ENCODE measurements at places on chromosomes 1 and 21.

- H3K36me3 ChIP-seq = no peaks in the 10 kb centered on the region
- peaks cover 37% of the 10 kb centered on the region for H3K4me1 ChIP-seq
- H3K27me3 ChIP-seq = peaks cover 23% of the 10 kb centered on the region
- no peak overlapping the region for H3K4me3 ChIP-seq
- DNase-seq = no peak
- H3K27ac ChIP-seq = no peak overlapping the region
These were observed 80.6 kb downstream of the CCDC185 start for GRCh38 chr1:223473601-223474344.

- DNase-seq = no peak
- H3K27ac ChIP-seq = no peak overlapping the region
- H3K36me3 ChIP-seq = no peaks in the 10 kb centered on the region
- peaks cover 64% of the 10 kb centered on the region for H3K27me3 ChIP-seq
- H3K4me3 ChIP-seq = no peak overlapping the region
These were observed 49.1 kb downstream of the RAP1GAP start for GRCh38 chr1:21620011-21620410.

GRCh38 chr1:220927442-220927841 is 48.2 kb downstream of the HLX start:
- no peak overlapping the region for H3K27ac ChIP-seq
- peaks cover 32% of the 10 kb centered on the region for H3K4me1 ChIP-seq
- H3K36me3 ChIP-seq = no peaks in the 10 kb centered on the region
- no peak for DNase-seq
- H3K27me3 ChIP-seq = peaks cover 24% of the 10 kb centered on the region

DNA sequence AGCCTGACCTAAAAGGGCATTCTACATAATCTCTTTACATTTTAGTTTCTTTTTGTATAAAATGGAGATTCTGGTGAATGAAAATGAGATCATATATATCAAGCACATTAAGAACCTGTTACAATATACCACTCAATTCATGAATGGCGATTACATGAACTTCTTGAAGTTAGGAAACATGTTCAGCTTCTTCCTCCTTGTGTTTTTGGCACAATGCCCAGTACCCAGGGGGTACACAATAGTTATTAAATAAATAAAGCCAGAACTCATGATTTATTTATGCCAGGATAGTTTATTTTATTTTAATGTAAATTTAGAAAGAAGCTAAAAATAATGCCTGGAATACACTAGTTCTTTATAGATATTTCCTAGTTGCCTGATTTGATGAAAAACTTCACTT is 186.0 kb upstream of the PTGFR start:
- no peak overlapping the region for H3K27ac ChIP-seq
- no peaks in the 10 kb centered on the region for H3K36me3 ChIP-seq
- H3K27me3 ChIP-seq = peaks cover 4% of the 10 kb centered on the region
- H3K4me1 ChIP-seq = no peaks in the 10 kb centered on the region
- DNase-seq = no peak

- no peaks in the 10 kb centered on the region for H3K36me3 ChIP-seq
- DNase-seq = no peak
These were observed 6.7 kb downstream of the KCNJ15 start for GRCh38 chr21:38263493-38263892.

- no peak overlapping the region for H3K27ac ChIP-seq
- no peaks in the 10 kb centered on the region for H3K36me3 ChIP-seq
- no peak overlapping the region for H3K4me3 ChIP-seq
- DNase-seq = no peak
- no peaks in the 10 kb centered on the region for H3K27me3 ChIP-seq
These were observed 588.0 kb upstream of the BEND5 start for GRCh38 chr1:49364676-49365075.

DNA sequence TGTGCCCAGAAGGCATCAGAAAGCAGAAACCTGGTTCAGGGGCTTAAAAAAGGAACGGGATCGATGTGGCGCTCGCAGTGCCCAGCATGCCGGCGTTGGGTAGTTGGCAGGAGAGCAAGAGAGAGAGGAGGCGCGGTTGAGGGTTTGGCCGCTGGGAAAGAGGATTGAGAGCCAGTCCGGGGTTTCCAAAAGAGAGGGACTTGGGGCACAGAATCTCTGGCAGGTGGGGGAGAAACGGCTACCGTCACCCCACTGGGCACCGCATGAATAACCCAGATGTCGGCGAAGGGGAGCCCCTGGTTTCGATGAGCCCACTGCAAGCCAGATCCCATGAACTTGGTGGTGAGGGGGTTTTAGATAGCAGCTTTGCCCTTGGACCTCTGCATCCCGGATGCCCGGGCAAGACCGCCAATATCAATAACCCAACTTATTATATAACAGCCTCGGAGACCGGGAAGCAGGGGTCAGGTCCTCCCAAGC is 60.4 kb upstream of the ACOT11 start:
- peaks cover 62% of the 10 kb centered on the region for H3K4me1 ChIP-seq
- DNase-seq = peak; percentile 36
- H3K27ac ChIP-seq = peak overlapping the region; percentile 36
- peaks cover 26% of the 10 kb centered on the region for H3K27me3 ChIP-seq
- no peaks in the 10 kb centered on the region for H3K36me3 ChIP-seq

DNA sequence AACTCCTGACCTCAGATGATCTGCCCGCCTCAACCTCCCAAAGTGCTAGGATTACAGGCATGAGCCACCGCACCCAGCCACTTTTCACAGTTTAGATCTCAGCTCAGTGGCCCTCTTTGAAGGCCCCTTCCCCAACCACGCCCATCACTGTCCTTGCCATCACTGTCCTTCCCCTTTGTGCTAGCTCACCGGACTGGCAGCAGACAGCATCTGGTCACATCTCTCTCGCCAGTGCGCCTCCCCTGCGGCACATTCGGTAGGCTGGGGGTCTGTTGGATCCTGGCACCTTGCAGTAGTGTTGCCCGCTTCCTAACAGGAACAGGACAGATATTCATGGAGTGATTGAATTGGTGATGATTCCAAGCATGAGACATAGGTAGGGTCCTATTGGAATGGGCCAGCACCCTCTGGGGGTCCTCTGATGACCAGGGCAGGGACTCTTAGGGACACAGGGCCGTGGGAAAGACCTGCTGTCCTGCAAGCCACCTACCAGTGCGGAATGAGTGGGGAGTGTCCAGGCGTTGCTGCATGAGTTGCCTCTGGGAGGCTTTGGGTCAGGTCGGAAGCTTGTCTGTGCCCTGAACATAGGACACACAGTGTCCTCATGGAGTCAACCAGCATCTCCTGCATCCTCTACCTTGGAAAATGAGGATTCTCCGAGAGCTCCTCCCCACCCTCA is 178.8 kb upstream of the VAMP3 start:
- DNase-seq = peak; percentile 0
- H3K4me3 ChIP-seq = no peak overlapping the region
- H3K36me3 ChIP-seq = no peaks in the 10 kb centered on the region
- H3K27me3 ChIP-seq = peaks cover 26% of the 10 kb centered on the region

DNA sequence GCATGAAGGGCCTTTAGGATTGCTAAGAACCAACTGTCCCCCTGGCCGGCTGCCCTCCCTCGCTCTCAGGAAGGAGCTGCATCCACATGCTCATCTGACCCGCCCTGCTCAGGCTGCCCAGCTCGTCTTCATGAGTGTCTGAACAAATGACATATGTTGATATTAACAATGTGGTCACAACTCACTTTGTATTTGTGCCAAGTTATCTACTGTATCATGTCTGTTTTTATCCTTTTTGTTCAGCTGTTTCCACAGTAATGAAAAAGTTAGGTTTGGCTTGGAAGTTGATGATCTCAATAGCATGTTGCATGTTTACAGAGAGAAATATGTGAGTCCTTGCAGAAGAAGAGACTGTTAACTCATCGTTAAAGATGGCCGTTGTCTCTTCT is 75.1 kb downstream of the PHTF1 start:
- peak overlapping the region; percentile 69 for H3K27ac ChIP-seq
- H3K27me3 ChIP-seq = no peaks in the 10 kb centered on the region
- no peak overlapping the region for H3K4me3 ChIP-seq
- DNase-seq = no peak
- H3K4me1 ChIP-seq = peaks cover 13% of the 10 kb centered on the region

DNA sequence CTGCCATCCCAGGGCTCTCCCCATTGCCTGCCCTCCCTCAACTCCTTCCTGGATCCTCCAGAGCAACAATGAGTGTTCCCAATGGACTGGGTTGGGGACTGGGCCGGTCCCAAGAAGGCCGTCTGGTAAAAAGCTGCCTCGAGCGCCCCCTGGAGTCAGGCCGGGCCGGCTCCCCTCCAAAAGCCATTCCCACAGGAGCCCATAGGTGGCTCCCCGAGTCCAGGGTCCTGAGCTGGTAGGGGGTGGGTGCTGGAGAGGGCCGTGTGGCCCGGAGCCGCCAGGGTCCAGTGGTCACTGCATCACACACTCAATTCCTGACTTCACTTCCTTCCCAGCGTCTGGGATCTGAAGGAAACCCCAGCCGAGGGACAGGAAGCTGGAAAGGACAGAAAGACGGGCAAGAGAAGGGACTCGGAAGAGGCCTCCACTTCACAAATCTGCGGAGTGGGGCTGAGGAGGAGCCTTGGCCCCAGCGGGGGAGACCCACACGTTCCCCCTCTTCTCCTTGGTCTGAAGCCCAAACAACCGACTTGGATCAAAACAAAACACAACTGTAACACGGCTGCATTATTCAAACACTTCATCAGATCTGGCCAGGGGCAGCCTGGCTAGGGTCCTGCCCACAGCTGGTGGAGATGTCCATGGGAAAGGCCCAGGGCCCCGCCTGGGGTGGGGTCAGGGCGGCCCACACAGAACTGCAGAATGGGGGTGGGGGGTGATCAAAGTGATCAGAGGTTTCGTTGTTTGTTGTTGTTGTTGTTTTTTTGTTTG is 10.9 kb upstream of the ALDH4A1 start:
- peak; percentile 89 for DNase-seq
- peaks cover 40% of the 10 kb centered on the region for H3K4me1 ChIP-seq
- peaks cover 10% of the 10 kb centered on the region for H3K36me3 ChIP-seq
- H3K27ac ChIP-seq = no peak overlapping the region
- no peak overlapping the region for H3K4me3 ChIP-seq

DNA sequence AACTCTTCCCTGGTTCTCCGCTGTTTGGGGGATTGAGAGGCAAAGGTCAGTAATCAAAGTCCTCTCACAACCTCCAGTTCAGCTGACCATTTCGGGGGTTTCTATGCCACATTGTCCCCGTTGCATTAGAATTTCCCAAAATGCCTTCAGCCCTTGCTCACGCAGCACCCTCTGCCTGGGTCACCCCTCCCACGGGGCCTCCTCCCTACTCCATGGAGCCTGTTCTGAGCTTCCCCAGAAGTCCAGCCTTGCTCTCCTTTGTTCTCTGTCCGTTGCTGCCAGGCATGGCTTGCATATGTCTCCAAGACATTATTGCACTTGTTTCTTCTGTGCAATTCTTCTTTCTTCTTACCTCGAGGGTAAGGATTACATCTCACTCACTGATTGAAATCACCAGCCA is 16.5 kb downstream of the DMRTB1 start:
- H3K27me3 ChIP-seq = peaks cover 23% of the 10 kb centered on the region
- no peaks in the 10 kb centered on the region for H3K36me3 ChIP-seq
- H3K4me3 ChIP-seq = no peak overlapping the region
- H3K4me1 ChIP-seq = peaks cover 20% of the 10 kb centered on the region
- DNase-seq = no peak
- no peak overlapping the region for H3K27ac ChIP-seq

DNA sequence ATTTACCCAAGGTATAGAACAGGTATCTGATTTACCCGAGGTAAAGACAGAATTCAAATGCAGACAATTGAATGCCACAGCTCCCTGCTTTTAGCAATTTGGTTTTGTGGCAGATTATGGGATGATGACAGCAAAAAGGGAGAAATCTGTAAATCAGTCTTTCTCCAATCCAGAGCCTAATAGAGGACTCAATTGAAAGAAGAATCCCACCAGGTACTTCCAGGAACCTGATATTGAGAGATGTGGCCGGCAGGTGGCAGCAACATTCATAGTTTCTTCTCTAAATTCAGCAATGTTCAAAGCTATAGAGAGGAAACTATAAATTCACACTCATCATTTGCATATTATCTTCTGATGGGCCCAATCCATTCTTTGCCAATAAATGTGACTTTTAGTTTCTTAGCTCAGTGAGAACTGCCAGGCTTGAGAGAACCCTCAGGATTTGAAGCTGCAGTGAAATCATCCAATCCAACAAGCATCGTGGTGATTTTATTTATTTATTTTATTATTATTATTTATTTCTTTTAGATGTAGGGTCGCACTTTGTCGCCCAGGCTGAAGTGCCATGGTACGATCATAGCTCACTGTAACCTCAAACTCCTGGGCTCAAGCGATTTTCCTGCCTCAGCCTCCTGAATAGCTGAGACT is 9.8 kb upstream of the PHACTR4 start:
- DNase-seq = peak; percentile 76
- no peak overlapping the region for H3K4me3 ChIP-seq
- H3K36me3 ChIP-seq = no peaks in the 10 kb centered on the region
- H3K27ac ChIP-seq = no peak overlapping the region
- H3K27me3 ChIP-seq = peaks cover 5% of the 10 kb centered on the region

GRCh38 chr1:54268762-54269297 is 68.9 kb downstream of the MRPL37 start:
- H3K27me3 ChIP-seq = peaks cover 2% of the 10 kb centered on the region
- no peak overlapping the region for H3K4me3 ChIP-seq
- H3K36me3 ChIP-seq = peaks cover 12% of the 10 kb centered on the region
- DNase-seq = no peak
- H3K27ac ChIP-seq = peak overlapping the region; percentile 81

DNA sequence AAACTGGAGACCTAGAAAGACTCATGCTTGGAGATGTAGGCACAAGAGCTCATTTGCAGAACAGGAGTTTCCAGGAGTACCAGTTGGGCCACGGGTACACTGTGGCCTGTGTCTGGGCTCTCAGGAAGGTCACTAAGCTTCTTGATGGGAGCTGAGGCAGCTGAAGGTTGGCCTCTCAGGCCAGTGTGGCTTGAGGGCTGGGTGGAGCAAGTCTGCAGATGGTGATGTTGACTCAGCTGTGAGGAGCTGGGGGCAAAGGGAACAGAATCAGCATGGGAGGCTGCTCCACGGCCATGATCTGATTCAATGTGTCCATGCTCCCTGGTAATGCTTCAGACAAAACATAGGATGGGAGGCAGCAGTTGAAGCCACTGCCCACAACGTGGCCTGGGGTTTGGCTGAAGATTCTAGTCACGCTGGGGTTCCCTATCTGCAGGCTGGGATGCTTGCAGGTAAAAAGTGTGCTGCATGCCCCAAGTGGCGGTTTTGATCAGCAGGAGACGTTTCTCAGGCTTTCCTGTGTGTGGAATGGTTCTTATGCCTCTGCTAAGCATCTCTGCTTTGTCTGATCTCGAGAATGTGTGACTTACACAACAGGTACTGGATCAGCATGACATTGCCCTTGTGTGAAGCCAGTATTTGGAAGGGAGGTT is 15.4 kb upstream of the TENT5C start:
- H3K4me1 ChIP-seq = peaks cover 6% of the 10 kb centered on the region
- no peak for DNase-seq
- no peak overlapping the region for H3K4me3 ChIP-seq

GRCh38 chr21:45034556-45035476 is 39.6 kb upstream of the ADARB1 start:
- H3K27ac ChIP-seq = no peak overlapping the region
- no peaks in the 10 kb centered on the region for H3K36me3 ChIP-seq
- peaks cover 26% of the 10 kb centered on the region for H3K27me3 ChIP-seq
- H3K4me1 ChIP-seq = peaks cover 45% of the 10 kb centered on the region
- H3K4me3 ChIP-seq = no peak overlapping the region

GRCh38 chr1:41773144-41773591 is 145.6 kb downstream of the HIVEP3 start:
- no peak overlapping the region for H3K4me3 ChIP-seq
- H3K36me3 ChIP-seq = no peaks in the 10 kb centered on the region
- no peak overlapping the region for H3K27ac ChIP-seq
- no peak for DNase-seq
